Effector memory CD4-positive, alpha-beta T cell (primary cell): ENCODE measurements at places on chromosomes 5 and 9.
A peak's percentile ranks its signal among the peaks of the same experiment; 100 is the strongest.

DNA sequence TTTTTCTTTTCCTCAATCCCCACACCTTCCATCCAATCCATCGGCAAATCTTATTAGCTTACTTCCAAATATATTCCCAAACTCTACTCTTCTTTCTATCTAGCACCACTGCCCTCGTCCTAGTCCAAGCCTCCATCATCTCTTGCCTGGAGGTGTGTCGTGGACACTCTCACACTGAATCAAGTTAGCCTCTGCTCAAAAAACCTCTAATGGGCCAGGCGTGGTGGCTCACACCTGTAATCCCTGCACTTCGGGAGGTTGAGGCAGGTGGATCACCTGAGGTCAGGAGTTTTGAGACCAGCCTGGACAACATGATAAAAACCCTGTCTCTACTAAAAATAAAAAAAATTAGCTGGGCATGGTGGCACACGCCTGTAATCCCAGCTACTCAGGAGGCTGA is 46.2 kb downstream of the PFDN1 start:
- DNase-seq: no peak

GRCh38 chr5:41738710-41739354 is 131.4 kb downstream of the OXCT1 start:
- DNase-seq: no peak

GRCh38 chr9:123640792-123641222 is 284.8 kb downstream of the CRB2 start:
- DNase-seq: no peak

GRCh38 chr9:80503671-80504281 is 932.0 kb downstream of the TLE4 start:
- DNase-seq: no peak

- DNase-seq: no peak
These were observed 1005.0 kb upstream of the DMAC1 start for GRCh38 chr9:8804613-8805012.

DNA sequence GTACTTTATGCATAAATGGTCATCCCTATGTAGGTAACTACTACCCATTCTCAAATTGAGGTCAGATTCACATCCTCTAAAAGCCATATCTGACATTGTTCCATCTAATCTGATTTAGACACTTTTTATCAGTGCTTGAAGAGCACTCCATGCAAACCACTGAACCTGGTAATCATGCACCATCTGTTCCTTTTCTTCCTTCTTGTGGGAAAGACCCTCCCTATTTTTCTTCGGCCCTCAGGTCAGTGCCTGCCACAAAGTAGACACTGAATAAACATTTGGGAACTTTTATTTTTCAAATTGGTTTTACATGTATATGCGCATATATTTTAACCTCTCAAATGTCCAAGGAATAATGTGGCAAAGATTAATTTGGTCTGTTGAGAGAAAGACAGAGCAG is 26.0 kb upstream of the PDE4D start:
- no peak for DNase-seq

GRCh38 chr5:89095341-89095740 is 212.4 kb upstream of the MEF2C start:
- DNase-seq: no peak

DNA sequence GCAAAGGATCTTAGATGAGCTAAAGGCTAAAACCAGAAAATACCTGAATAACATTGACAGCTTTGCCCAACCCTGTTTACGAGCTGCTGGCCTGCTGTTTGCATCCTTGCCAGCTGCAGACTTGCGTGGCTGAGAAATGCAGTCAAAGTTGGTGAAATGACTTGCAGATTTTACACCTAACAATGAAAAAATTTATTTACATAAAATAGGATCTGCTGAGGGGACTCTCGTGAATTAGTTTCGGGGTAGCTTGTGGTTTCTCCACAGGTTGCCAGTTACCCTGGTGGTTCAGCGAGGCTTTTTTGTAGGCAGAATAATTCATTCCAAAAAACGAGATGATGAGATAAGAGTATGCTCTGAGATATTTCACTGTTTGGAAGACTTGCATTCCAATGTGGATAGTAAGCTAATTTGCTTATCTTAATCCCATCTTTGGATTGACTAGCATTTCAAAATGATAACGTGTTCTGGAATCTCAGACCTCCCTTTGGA is 65.7 kb upstream of the FANCC start:
- no peak for DNase-seq

DNA sequence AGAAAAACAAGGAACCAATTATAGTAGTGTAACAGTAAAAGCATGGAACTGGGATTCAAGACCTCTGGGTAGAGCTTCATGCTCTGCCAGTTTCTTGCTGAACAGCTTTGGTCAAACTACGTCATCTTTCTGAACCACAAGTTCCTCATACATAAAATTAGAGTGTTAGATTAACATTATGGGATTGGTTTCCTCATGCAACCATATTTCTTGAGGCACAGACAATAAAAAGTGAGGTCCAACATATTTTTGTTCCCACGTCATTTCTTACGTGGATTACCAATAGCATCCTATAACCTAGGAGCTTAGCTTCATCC is 354.8 kb downstream of the TMEM232 start:
- no peak for DNase-seq

GRCh38 chr9:114653556-114654159 is 3.9 kb downstream of the TEX53 start:
- peak; percentile 55 for DNase-seq

GRCh38 chr9:127982912-127983311 is 2.1 kb upstream of the EEIG1 start:
- no peak for DNase-seq

GRCh38 chr5:149740866-149741459 is 10.9 kb downstream of the PPARGC1B start:
- no peak for DNase-seq

DNA sequence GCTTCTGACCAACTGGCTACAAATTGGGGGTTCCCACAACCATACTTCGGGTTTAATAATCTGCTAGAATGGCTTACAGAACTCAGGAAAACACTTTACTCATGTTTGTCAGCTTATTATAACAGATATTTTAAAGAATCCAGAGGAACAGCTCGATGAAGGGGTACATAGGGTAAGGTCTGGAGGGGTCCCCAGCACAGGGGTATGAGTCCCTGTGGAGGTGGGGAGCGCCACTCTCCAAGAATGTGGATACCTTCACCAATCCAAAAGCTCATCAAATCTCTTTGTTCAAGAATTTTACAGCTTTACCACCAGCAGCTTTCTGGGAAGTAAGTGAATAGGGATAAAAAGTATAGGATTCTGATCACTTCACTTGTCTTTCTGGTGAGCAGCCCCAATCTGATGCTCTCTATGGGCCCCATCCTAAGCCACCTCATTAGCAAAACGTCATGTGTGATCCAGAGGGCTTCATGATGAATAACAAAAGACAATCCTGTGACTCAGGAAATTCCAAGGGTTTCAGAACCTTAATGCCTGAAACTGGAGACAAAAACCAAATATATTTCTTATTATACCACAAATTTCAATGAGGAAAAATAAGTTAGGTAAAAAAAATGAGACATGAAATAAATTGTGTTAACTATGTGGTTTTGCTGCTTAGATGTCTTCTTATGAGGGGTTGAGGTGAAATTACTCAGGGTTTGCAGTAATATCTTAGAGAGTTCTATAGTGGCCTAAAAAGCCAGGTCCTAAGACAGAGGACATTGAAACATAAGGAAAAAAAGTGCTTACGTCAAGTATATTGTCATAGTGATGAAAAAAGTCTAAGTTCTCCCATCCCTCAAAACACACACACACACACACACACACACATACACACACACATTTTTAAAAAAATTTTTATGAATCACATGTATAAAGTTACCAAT is 290.5 kb downstream of the ANXA1 start:
- DNase-seq: no peak

DNA sequence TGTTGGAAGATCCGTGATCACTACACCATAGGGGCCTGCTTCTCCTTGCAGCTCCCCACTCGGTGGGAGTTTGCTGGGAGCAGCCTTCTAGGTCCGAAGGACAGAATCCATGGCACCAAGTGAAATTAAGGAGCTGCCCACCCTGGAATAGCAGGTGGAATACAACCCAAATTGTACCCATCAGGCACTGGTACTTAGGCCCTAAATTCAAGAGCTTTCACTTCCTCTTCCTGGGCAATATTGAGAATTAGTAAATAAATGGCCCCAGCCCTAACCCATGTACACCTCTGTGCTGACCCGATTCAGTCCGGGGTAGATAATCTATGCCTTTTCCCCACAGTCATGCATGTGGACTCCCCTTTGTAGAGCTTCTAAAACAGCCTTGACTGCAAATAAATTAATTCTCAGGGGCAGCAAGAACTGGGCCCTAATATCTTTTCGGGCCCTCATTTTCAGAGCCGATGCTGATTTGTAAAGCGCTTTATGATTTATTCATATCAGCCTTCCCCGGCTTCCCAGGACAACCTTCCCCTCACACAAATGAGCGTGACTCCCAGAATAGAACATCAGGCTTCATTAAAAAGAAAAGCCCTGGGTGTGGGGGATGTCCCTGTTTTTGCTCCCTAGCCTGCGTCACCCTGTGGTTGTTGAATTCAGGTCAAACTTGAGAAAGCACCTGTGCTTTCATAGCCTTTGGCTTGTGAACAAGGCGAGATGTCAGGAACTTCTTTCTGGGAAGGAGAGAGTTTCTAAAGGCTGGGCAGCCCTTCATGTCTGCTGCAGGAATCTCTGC is 126.1 kb upstream of the TBC1D2 start:
- no peak for DNase-seq

- no peak for DNase-seq
These were observed 12.6 kb upstream of the KIF27 start for GRCh38 chr9:83933790-83934189.

- no peak for DNase-seq
These were observed 601.9 kb downstream of the SEMA5A start for GRCh38 chr5:8944005-8944404.

DNA sequence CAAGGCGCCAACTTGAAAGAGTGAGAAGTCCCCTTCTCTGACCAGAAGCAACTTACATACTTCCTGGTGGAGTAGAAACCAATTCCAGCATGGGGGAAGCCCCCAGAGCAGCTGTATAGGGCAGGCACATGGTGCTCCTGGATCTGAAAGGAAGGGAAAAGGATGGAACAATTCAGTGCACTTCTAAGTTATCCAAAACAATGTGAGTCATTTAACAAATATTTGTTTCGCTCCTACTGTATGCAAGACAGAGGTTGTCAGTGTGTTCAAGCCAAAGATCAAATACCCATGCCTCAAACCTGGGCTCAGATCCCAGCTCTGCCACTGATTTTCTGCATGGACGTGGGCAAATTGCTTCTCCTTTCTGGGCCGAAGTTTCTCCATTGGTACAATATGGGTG is 67.1 kb downstream of the LHX2 start:
- no peak for DNase-seq

DNA sequence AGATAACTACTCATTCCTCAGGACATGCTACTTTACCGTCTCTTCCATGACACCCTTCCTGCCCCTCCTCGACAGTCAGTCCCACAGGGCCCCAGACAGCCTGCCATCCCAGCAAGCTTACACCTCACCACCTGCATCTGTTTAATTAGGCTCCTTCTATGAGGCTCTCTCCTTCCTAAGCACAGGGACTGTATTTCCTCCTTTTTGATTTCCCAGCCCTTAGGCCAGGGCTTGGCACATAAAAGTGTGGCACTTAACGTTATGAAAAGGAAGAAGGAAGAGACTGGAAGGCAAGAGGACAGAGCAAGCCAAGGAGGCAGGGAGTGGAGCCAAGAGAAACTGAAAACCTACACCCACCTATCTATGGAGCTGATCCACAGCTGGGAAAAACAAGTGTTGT is 146.8 kb downstream of the SIL1 start:
- no peak for DNase-seq

- DNase-seq: no peak
These were observed 20.4 kb downstream of the UHRF2 start for GRCh38 chr9:6433410-6433809.

DNA sequence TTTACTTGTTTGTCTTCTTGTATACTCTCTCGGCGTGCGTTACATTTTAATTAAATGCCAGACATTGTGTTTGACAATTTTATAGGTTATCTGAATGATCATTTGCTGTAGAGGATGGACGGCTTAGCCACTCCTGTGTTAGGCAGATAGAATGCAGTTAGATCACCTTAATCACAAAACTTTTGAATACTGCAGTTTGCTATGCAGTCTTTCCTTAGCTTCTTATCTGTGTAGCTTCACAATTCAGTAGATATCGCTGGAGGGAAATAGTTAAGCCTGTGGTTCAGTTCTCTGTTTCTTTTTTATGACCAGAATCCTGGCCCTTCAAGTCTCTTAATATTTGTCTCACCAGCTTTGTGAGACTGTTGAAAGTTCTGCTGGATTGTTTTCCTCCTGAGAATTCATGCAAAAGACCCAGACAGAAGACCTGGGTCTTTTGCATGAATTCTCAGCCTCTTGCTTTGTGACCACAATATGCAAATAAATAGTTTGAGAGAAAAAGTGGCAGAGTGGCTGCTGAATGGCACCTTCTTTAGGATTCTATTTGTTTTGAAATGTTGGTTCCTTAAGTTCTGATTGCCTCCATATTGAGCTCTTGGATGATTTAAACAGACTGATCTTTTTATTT is 40.2 kb downstream of the RASA1 start:
- no peak for DNase-seq

DNA sequence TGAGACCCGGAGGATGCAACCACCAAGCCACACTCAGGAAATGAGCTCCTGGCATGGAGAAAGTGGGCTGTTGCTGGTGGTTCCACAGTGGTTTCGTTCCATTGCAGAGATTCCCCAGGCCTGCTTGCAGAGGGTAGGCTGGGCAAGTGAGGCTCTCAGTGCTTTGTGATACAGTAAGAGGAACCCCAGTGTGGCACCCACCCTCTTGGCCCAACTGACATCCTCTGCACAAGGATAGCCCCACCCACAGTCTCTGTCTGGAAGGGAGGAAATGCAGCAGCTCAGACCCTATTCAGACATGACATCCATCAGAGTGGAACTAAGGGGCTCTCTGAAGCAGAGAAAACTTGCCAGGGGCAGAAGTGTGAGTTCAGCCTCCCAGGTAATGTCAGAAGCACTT is 69.6 kb upstream of the FSTL4 start:
- DNase-seq: no peak

GRCh38 chr9:32554591-32554990 is 2.2 kb upstream of the TOPORS start:
- no peak for DNase-seq

DNA sequence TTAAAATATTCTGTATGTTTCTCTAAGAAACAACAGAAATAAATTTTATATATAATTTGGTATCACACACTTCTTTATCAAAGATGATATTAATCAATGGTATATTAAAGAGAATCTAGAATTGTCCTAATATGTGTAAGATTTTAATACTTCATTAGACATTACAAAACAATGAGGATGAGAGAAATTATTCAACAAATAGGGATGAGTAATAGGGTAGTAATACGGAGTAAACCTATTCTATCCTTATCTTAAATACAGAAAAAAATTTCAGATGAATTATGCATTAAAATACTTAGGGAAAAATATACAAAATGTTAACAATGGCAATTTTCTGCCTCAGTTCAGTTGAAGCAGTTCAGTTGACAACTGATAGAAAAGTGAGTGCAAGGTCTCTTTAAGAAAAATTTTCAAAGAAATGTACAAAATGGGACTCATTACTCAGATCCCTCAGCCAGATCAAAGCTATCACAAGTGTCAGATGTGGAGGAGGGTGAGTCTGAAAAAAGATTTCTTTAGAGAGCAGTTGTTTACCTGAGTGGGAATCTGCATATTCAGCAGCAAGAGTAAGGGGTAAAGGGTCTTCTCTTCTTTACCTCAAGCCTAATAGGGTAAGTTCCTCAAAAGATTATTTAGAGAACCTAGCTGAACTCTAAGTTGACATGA is 56.7 kb upstream of the GCNT4 start:
- no peak for DNase-seq

- no peak for DNase-seq
These were observed 1.9 kb upstream of the MTMR12 start for GRCh38 chr5:32314658-32315057.

- DNase-seq: no peak
These were observed 89.2 kb downstream of the RAPGEF6 start for GRCh38 chr5:131545845-131546244.
